NCI-H1048 (cell line): ENCODE measurements at places on chromosomes 6 and 20.
A peak's percentile ranks its signal among the peaks of the same experiment; 100 is the strongest.

- DNase-seq, result no peak
Measured at GRCh38 chr6:53646606-53647005, 18.9 kb downstream of the KLHL31 start.

DNA sequence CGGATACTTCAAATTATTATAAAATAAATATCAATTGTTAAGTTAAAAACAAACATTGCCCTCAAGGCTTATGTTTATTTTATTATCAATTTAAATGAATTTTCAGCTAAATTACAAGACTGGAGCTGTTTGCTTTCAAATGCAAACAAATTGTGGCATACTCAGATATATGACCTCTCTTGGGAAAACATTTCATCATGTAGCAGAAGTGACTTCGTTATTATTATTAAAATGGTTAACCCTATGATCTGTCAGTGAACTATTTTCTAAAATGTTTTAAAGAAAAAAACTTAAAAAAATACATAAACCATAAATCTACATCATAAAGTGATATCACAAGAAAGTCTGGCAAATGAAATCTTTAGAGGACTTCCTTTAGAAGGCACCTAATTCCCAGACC, 72.5 kb downstream of the MAN1A1 start:
- DNase-seq, result no peak

DNA sequence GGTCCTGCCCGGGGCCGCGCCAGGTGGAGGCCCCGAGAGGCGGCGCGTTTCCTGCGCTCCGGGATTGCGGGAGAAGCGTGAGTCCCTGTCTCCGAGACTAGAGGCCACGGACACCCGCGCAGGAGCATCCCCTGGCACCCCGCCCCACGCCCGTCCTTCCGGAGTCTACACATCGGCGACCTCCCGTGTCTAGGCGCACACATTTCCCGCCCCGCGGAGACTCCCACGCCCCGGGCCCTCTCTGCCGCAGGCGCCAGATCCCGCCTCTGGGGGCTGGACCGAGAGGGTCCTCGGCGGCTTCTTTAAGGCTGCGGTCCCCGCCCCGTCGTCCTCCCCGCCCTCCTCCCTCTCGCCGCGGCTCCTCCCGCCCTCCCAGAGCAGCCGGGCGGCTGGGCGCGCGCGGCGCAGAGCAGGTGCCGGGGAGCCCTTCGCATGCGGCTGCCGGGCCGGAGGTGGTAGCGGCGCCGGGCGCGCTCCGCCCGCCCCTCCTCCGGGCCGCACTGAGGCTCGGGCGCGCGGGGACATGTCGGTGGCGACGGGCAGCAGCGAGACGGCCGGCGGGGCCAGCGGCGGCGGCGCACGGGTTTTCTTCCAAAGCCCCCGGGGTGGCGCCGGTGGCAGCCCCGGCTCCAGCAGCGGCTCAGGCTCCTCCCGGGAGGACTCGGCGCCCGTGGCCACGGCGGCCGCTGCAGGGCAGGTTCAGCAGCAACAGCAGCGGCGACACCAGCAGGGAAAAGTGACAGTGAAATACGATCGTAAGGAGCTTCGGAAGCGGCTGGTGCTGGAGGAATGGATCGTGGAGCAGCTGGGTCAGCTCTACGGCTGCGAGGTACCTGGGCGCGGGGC, at the start of gene PPP1R14C:
Gene PPP1R14C, plus strand, starts transcription at position 375 of the 846 bp plus-strand sequence. Its CDS starts 149 bp downstream, at position 524.
- DNase-seq, result peak; percentile 33

GRCh38 chr6:56764081-56764566, 121.4 kb upstream of the DST start:
- no peak for DNase-seq

DNA sequence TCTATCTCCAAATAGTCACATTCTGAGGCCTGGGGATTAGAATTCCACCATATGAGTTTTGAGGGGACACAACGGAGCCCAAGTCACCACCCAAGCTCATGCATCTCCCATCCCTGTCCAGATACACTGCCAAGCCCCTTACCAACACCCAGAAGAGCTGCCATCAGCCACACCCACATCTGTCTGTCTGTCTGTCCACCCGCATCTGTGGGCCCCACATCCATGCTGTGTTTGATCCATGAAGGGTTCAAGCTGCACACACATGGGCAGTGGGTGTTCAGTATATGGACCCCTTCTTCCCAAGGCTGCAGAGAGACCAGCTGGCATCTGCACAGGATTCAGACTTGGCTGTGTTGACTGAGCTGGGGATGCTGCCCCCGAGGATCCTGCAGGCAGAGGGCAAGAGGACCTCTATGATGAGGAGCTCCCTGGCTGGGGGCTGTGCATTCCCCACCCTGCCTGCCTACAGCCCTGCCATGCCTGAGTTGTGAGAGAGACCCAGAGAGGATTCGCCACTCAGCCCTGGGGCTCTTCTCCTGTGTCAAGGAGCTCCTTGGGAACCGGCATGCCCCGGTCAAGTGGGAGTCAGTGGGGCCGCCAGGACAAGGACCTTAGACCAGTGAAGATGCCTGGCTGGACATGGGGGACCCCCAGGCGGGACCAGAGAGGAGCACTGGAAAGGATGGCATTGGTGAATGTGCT, 206.4 kb downstream of the SYNDIG1 start:
- no peak for DNase-seq

- no peak for DNase-seq
Measured at GRCh38 chr20:50453533-50454244, 56.5 kb upstream of the PTPN1 start.

DNA sequence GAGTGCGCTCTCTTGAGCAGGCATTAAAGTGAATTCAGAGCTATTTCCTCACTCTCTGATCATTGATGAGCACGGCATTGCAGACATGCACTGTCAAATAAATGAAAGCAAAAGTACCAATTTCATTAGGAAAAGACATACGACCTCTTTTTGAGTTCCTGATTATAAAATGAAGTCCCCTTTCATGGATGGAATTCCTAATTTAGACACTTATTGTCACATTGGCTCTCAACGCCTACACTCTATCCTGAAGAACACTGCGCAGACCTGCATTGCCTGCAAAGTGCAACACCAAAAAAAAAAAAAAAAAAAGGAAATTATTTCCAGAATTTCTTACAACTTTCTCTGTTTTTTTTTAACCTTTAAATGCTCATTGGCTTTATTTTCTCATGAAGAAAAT, 1.6 kb downstream of the ADGRB3 start:
- DNase-seq, result no peak

- no peak for DNase-seq
Measured at GRCh38 chr6:49847014-49847413, 19.3 kb downstream of the CRISP1 start.

DNA sequence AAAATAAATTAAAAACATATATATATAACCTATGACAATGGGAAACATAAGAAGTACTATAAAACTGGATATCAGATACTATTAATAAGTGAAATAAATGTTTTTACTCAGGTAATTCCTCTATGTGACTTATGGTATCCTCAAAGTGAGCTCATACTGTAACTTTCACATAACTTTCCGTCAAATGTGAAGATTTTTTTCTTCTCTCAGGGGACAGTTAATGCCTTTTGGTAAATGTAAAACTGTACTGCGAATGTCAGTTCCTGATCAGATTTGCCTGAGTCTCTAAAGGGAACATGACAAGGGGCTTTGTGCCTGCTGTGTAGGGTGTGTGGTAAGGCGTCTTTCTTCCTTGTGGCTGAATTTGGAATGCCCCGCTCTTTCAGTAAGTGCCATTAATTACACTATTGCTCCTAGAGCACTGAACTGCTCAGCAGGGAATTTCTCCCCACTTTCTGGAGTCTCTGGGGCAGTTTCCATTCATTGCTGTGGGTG, 271.8 kb downstream of the PRL start:
- no peak for DNase-seq

- no peak for DNase-seq
Measured at GRCh38 chr6:166714187-166714510, 87.1 kb upstream of the RPS6KA2 start.

DNA sequence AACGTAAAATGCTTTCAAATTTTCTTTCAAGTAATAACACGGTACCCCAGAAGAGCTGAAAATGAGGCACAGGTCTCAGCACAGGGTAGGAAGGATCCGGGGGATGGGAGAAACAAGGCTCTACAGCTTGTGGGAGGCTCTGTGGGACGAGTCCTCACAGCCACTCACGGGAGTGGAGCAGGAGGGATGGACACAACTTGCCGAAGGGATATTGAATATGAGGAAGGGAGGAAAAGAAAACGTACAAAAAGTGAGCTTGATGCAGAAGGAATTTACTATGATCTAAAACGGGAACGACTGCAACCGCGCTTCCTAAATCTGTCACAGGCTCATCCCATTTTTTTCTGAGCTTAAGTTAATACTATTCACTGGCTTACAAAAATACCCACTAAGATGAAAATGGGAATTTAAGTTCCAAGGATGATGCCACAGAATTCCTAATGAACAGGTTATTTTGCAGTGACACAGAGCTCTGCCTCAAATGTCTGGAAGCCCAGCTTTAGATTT, 72.9 kb downstream of the FYN start:
- DNase-seq, result no peak

- DNase-seq, result no peak
Measured at GRCh38 chr6:5107341-5107740, 22.2 kb downstream of the PPP1R3G start.

GRCh38 chr6:133889557-133890403, 867 bp downstream of the TCF21 start:
- DNase-seq, result no peak

DNA sequence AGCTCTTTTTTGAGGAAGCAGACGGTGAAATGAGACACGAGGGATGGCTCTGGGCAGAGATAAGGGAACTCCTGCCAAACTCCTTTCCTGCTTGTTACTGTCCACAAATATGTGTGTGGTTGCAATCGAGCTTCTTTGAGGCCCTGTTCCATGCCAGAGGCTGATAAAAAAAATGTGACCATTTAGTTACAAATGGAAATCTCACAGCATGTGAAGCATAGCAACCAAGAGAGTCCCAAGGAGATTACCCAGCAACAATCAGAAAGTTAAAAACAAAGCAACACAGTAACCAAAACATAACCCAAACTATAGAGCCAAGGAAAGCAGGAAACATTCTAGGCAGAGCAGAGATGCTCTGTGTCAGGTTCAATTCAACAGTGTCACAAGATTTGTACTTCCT, 35.4 kb upstream of the HMGN3 start:
- no peak for DNase-seq

GRCh38 chr6:84651583-84651982, 112.8 kb downstream of the TBX18 start:
- DNase-seq, result no peak

GRCh38 chr6:111997853-111998208, 56.1 kb upstream of the CCN6 start:
- no peak for DNase-seq

GRCh38 chr20:497979-498378, 35.6 kb upstream of the TBC1D20 start:
- no peak for DNase-seq

DNA sequence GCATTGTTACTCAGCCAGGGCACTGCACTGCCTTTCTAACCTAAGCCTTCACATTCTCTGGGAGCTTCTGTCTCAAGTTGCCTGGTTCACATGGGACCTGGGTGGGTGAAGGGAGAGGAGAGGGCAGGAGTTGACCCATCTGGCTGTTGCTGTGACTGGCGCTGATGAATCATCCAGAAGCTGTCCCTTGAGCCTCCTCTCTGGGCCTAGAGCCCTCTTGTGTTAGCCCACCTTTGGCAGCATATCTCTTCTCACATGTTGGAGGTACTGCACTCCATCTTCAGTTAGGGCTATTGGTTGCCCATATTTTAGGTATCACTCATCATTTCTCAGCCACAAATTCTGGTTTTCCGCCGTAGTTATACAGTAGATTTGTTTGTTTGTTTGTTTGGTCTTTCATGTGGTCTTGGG, 19.8 kb downstream of the XRN2 start:
- DNase-seq, result no peak

DNA sequence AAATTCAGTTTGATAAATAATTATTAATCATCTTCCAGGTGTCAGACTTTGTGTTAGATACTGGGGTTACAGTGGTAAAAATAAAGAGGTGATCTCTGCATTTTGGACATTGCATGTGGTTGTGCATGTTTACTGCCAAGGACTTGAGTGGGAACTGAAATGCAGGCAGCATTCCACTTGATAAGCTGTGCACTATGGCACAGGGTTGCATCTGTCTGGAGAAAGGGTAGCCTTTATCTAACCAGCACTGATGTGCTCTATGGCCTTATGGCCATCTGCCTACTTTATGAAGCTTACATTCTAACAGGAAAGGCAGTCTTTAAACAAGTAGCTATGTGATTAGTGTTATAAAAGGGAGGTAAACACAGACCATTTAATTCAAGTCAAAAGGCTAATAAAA, 53.0 kb upstream of the MLIP start:
- DNase-seq, result no peak
